ENCODE measurements at places on chromosomes 4 and X.

GRCh38 chr4:60201052-60201673 is 999.0 kb upstream of the ADGRL3 start:
- DNase-seq: peak; percentile 90

GRCh38 chr4:2411786-2412510 is 6.5 kb downstream of the ZFYVE28 start:
- no peak for DNase-seq

GRCh38 chrX:49673394-49673793 is 22.4 kb downstream of the PAGE1 start:
- no peak for DNase-seq

- no peak for DNase-seq
Measured at GRCh38 chrX:3563451-3563850, 150.0 kb downstream of the PRKX start.
